ENCODE measurements at places on chromosomes 16 and 17. TPM values are rescaled to one million over a fixed set of nuclear protein-coding genes. Genes with fewer than 3 reads are reported as not detected.

The ATP6V0C gene
- total RNA-seq = 143 TPM

The HSD17B2 gene
- total RNA-seq = 3.1 TPM

The FNDC8 gene
- not detected for total RNA-seq

The HS3ST3A1 gene
- 10.2 TPM for total RNA-seq

The SCARF1 gene
- total RNA-seq = 2.1 TPM

The KRT36 gene
- total RNA-seq = not detected

DNA sequence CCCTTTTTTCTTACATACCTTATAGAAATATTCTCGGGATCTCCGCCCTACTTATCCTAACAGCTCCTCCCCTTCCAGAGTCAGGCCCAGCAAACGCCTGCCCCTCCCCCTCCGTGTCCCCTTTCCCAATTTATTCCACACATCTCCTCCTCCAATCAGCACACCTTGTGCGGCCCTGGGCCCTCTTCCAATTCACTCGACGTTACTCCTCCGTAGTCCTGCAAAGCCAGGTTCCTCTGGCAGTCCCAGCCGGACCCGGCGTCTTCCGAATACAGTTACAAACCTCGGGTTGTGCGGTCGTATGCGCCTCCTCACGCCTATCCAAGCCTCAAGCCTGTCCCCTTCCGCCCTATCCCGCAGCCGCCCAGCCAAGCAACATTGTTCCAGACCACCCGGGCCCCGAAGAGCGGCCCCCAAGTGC lies 677 bp downstream of the CBX1 start:
- peaks cover 2% of the 10 kb centered on the region for H3K36me3 ChIP-seq
- no peaks in the 10 kb centered on the region for H3K27me3 ChIP-seq
- peak overlapping the region; percentile 91 for H3K4me3 ChIP-seq
- H3K27ac ChIP-seq = peak overlapping the region; percentile 93
- peak; percentile 79 for DNase-seq

DNA sequence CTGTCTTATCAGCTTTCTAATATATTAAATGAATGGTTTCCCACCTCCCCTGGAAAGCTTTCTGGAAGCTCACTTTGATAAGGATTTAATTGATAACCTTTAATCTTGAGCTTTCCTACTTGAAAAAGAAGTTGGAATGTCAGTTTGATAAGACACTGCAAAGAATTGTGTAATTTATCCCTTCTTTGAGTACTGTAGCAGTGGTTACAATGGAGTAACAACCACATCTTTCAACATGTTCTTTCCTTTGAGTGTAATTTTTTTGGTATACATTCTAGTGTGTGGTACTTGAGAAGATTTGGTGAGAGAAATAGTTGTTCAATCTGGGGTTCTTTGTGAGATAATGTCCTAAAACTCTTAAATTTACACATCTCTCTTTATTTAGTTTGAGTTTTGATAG lies 43.4 kb downstream of the CPD start:
- H3K36me3 ChIP-seq = peaks cover 24% of the 10 kb centered on the region
- peaks cover 12% of the 10 kb centered on the region for H3K4me1 ChIP-seq
- H3K27ac ChIP-seq = no peak overlapping the region
- no peak overlapping the region for H3K4me3 ChIP-seq

GRCh38 chr17:81152288-81152828 lies 12.9 kb upstream of the PVALEF start:
- H3K36me3 ChIP-seq = no peaks in the 10 kb centered on the region
- no peak for DNase-seq
- H3K27me3 ChIP-seq = peaks cover 17% of the 10 kb centered on the region
- H3K4me1 ChIP-seq = no peaks in the 10 kb centered on the region

DNA sequence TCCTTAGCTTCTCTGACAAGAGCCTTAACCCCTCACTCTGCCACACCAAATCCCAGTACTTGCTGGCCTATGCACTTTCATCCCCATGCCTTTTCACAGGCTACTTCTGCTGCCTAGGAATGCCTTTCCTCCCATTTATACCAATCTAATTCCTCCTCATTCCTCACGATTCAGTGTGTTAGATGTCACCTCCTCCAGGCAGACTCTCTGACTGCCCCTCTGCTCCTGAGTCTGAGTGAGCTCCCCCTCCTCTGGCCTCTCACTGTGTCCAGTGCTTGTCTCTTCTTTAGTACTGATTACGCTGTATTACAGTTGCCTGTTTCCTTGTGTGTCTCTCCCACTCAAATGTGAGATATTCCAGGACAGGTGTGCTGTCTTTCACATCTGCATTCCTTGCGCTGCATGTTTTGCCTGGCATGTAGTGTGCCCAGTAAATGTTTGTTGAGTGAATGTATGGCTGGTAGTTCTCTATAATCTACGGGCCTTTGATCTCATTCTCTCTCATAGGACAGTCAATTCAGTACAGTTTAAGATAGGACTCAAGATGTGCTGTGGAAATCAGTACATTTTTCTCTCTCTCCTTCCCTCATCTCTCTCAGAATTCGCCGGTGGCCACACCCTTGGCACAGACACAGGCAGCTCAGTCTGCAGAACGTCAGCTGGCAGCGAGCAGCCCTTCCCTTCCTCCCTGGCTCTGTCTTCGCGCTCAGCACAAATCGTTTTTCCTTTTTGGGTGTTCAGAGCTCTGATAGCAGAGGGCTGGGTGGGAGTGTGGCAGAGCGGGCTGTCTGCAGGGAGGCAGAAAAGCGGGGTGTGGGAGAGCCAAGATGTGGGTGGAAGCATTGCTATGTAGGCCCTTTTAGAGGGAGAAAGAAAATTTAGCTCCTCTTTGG lies 18.5 kb downstream of the ARL4D start:
- H3K27ac ChIP-seq = peak overlapping the region; percentile 18
- DNase-seq = no peak
- H3K4me1 ChIP-seq = peaks cover 16% of the 10 kb centered on the region

DNA sequence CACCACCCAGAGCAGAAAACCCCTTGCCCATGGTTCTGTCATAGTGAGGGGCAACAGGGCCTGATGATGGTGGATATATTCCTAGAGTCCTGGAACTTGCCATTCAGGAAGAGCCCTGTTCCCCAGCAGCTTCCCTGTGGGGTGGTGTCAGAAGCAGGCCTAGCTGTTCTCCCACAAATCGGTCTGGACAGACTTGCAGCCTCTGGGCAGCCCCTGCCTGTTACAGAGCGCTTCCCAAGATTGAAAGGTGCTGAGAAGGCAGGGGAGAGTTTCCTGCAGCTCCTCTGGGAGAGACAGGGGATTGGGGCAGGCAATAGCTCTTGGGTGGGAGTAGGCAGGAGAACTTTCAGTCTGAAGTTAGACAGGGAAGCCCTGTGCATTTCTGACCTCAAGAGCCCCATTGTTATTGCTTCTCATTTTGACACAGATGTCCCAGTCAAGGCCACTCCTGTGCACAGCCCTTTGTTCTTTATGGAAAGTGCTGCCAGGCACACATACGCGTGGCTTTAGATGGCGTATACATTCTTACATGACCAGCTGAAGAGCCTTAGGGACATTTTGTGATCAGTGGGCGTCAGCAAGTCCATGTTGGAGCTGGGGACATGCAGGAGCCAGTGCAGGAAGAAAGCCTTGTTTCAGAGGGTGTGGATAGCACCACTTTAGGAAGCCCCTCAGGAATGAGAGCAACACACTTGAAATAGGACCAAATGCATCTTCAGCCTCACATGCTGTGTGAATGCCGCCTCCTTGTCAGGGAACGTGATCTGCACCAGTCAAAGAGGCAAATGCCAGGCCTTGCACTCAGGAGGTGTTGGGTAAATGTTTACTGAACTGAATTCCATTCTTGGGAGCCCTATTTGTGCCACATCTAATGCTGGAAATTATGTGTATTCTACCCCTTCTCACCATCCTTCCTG lies 67.5 kb downstream of the GNAO1 start:
- peaks cover 3% of the 10 kb centered on the region for H3K27me3 ChIP-seq
- H3K27ac ChIP-seq = no peak overlapping the region
- no peaks in the 10 kb centered on the region for H3K36me3 ChIP-seq

- DNase-seq = no peak
- H3K27me3 ChIP-seq = no peaks in the 10 kb centered on the region
- no peak overlapping the region for H3K4me3 ChIP-seq
Observed at GRCh38 chr16:57838161-57838560, 35.9 kb upstream of the KIFC3 start.

GRCh38 chr17:64411999-64412771 lies 21.5 kb upstream of the PECAM1 start:
- H3K27me3 ChIP-seq = no peaks in the 10 kb centered on the region
- peak overlapping the region; percentile 33 for H3K27ac ChIP-seq
- H3K4me1 ChIP-seq = peaks cover 12% of the 10 kb centered on the region
- H3K4me3 ChIP-seq = peak overlapping the region; percentile 59
- DNase-seq = no peak

- peaks cover 42% of the 10 kb centered on the region for H3K27me3 ChIP-seq
- no peak for DNase-seq
- H3K27ac ChIP-seq = peak overlapping the region; percentile 61
- H3K4me1 ChIP-seq = peaks cover 7% of the 10 kb centered on the region
- peak overlapping the region; percentile 69 for H3K4me3 ChIP-seq
Observed at GRCh38 chr17:43779145-43780125, 658 bp upstream of the DUSP3 start.

DNA sequence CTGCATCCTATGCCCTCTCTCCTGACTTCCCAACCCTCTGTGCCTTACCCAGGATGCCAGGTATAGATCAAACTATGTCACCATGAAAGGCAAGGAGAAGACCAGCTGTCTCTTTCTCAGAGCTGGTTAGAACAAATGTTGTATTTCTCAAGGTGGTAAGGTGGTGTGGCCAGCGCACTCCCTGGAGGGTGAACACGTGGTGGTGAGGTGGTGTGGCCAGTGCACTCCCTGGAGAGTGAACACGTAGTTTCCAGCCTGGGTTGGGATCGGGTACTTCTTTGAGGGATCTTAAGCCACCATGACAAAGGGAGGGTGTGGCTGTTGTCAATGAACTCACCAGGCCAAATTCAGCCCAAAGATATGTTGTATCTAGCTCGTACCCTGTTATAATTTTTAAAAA lies 26.8 kb downstream of the KATNIP start:
- H3K4me3 ChIP-seq = no peak overlapping the region
- peaks cover 33% of the 10 kb centered on the region for H3K4me1 ChIP-seq
- H3K36me3 ChIP-seq = peaks cover 3% of the 10 kb centered on the region
- no peak for DNase-seq
- no peaks in the 10 kb centered on the region for H3K27me3 ChIP-seq
- H3K27ac ChIP-seq = no peak overlapping the region

GRCh38 chr16:21157632-21158031 lies 842 bp upstream of the LDAF1 start:
- H3K36me3 ChIP-seq = peaks cover 4% of the 10 kb centered on the region
- H3K27me3 ChIP-seq = no peaks in the 10 kb centered on the region
- no peak for DNase-seq
- peaks cover 20% of the 10 kb centered on the region for H3K4me1 ChIP-seq
- no peak overlapping the region for H3K27ac ChIP-seq

DNA sequence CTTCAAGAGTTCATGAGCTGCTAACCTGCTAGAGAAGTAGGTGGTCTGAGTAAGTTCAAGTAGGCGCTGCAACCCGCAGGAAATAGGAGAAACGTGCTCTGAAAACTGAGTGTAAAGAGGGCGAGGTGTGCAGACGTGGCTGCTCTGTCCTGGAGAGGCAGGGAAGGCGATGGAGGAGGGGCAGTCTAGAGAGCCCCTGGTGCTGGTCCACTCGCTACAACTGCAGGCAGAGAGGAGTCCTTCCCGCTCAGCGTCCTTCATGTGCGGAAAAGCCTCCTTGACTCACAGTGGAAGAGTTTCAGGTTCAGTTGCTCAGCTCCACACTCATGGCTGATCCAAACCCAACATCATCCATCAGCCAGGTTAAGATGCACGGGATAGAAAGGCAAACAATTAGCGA lies 12.1 kb downstream of the ABCA3 start:
- no peak for DNase-seq
- H3K36me3 ChIP-seq = no peaks in the 10 kb centered on the region
- H3K27me3 ChIP-seq = peaks cover 72% of the 10 kb centered on the region
- no peak overlapping the region for H3K4me3 ChIP-seq

GRCh38 chr17:80991645-80992076 lies at the start of gene CHMP6:
Gene CHMP6 (plus strand): TSS chr17:80991841. CDS start chr17:80991919, 78 bp downstream.
- H3K27ac ChIP-seq = peak within 1 kb of the TSS; percentile 50
- H3K4me3 ChIP-seq = peak within 1 kb of the TSS; percentile 69
- peak; percentile 57 for DNase-seq
- peaks cover 9% of the 10 kb centered on the region for H3K4me1 ChIP-seq
- H3K36me3 ChIP-seq = peaks cover 6% of the 10 kb centered on the region
- peaks cover 1% of the 10 kb centered on the region for H3K27me3 ChIP-seq

DNA sequence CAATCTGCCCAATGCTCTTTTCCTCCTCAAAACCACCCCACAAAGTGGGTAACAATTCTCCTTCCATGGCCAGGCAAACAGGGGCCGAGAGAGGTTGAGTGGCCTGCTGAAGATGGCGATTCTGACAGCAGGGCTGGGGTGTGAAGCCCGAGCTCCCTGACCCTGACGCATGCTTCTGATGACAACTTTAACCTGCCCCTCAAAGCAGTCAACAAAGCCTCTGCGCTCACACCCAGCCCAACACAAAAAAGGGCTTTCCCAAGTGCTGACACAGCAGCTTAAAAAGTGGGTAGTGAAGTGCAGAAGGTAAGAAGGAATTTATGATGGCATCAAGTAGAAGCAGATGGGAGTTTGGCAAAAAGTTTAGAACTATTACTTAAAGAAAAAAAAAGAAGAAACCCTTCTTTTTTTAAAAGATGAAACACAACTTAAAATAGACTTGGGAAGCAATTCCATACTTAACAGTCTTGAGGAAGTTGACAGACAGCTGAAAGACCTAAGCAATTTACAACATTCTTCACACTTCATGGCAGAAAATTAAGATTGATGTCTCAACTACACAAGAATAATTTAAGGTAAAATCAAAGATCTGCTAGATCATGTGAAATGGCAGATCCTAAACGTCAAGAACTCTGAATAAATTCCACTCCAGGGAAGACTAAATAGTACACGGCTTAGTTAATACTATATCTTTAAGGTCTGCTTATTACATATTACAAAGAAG lies 133.9 kb downstream of the PARN start:
- no peak overlapping the region for H3K27ac ChIP-seq
- DNase-seq = no peak
- H3K4me1 ChIP-seq = peaks cover 20% of the 10 kb centered on the region
- H3K4me3 ChIP-seq = no peak overlapping the region

DNA sequence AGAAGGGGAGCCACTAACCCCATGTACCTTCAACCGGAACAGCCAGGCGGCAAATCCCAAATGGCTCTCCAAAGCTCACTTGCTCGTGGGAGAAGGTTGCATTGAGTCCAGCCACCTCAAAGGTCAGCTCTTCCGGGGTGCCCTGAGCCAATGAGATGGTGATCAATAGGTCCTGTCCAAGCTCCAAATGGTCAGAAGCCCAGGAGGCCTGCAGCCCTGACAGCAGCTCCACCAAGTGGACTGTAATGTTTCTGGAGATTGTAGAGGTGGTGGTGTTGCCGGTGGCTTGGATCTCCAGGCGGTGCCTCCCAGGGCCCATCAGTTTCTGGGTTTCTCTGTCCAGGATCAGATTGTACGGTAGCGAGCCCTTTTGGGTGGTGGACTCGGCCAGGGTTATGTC lies 39.9 kb upstream of the BCO1 start:
- H3K36me3 ChIP-seq = no peaks in the 10 kb centered on the region
- H3K4me1 ChIP-seq = no peaks in the 10 kb centered on the region
- no peak for DNase-seq
- H3K4me3 ChIP-seq = no peak overlapping the region
- H3K27me3 ChIP-seq = no peaks in the 10 kb centered on the region

GRCh38 chr17:37743875-37744632 lies 805 bp downstream of the HNF1B start:
- H3K27ac ChIP-seq = no peak overlapping the region
- no peaks in the 10 kb centered on the region for H3K36me3 ChIP-seq
- H3K4me3 ChIP-seq = peak overlapping the region; percentile 55
- no peak for DNase-seq

- H3K27me3 ChIP-seq = no peaks in the 10 kb centered on the region
- peaks cover 21% of the 10 kb centered on the region for H3K36me3 ChIP-seq
- H3K4me3 ChIP-seq = no peak overlapping the region
- H3K4me1 ChIP-seq = peaks cover 7% of the 10 kb centered on the region
- no peak for DNase-seq
Observed at GRCh38 chr17:30389756-30390300, 11.1 kb downstream of the CPD start.

Measured in mesothelial cell of epicardium (in vitro differentiated cells).